ENCODE measurements at places on chromosomes 11 and 22.

GRCh38 chr11:61004180-61004611 is 32.7 kb downstream of the CD6 start:
- DNase-seq: no peak

GRCh38 chr11:17807034-17807433 is 72.5 kb downstream of the KCNC1 start:
- DNase-seq: no peak

DNA sequence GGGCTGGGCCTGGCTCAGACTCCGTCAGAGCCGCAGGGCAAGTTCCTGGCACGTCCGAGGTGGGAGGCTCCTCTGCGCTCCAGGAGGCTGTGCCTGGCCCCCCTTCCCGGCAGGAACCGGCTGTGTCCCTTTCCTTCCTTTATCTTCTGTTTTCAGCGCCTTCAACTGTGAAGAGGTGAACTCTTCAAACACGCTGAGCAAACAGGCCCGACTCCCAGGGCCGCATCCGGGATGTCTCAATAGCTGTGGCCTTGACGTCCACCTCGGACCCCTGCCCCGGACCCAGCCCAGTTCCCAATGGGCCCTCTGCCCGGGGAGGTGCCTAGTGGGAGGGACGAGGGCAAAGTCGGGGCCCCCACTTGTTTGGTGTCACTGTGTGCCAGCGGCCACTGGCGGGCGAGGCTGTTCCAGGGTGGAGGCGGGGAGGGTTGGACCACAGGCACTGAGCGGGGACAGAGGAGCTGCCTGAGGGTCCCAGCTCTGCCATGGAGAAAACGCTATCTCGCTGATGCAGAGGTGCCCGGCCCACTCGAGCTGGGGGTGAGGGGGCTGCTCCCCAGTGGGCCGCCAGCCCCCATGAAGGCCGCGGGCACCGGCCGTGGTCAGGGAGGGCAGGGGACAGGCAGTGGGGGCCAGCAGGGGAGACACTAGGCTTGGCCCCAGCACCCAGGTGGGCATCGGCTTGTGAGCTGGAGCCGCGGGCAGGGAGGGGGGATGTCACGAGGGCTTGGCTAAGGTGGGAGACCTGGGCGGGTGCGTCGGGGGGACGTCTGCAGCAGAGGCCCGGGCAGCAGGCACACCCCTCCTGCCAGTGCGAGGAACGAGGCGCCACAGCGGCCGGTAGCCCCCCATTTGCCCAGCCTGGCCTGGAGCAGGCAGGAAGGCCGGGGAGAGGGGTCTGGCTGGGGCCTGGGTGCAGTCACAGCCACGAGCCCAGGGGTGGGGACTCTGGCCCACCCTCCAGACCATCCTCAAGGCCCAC is 2.7 kb upstream of the MUC5B start:
- DNase-seq: no peak

GRCh38 chr22:23267226-23268043 is 87.1 kb downstream of the BCR start:
- no peak for DNase-seq

GRCh38 chr11:8336356-8337129 is 72.9 kb upstream of the LMO1 start:
- no peak for DNase-seq

GRCh38 chr11:119639642-119640205 is 89.3 kb downstream of the NECTIN1 start:
- no peak for DNase-seq

- no peak for DNase-seq
These were observed 59.4 kb downstream of the GRK3 start for GRCh38 chr22:25623851-25624250.

GRCh38 chr11:74025467-74026166 is 16.7 kb upstream of the UCP3 start:
- no peak for DNase-seq
